ENCODE measurements at places on chromosomes 1 and 21.
A peak's percentile ranks its signal among the peaks of the same experiment; 100 is the strongest.

GRCh38 chr1:15757575-15758342, 836 bp upstream of the FBLIM1 start:
- DNase-seq: no peak

GRCh38 chr1:225737161-225737560, 40.5 kb upstream of the SRP9 start:
- DNase-seq: no peak

DNA sequence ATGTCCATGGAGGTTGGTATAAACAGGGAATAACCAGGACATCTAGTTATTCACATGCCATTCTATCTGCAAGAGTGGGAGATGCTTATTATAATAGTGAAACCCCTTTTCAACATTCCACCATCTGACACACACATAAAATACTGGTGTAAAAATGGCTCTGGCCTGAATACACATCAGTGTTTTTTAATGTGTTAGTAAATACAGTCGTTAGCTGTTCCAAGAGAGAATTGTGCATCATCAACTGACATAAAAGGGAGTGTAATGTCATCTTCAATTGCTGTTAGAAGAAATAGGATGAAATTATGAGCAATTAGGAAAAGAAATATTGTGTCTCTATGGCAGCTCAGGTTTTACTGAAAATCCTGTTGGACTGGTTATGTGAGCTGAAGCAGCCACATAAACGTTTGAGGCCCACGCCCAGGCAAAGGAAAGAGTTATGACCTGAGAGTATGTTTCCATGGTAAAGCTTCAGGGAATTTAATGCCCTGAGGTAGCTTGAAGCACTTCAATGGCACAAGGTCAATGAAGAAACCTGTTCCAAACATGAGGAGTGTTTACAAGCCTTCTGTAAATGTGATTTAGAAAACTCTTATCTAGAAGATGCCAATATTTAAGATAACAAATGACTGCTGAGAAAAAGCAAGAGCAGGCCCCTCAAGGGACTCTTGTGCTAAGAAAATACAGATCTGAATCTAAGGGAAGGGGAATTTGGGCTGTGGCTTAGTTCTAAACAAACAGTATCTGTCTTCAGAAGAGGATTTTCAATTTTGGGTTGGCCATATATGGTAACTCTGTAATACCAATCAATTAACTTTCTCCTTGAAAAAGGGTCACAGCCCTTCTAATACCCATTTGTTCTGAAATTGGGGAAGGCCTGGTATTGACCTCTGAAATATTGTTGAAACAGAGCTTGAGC, 384.3 kb downstream of the SEC16B start:
- DNase-seq: no peak

DNA sequence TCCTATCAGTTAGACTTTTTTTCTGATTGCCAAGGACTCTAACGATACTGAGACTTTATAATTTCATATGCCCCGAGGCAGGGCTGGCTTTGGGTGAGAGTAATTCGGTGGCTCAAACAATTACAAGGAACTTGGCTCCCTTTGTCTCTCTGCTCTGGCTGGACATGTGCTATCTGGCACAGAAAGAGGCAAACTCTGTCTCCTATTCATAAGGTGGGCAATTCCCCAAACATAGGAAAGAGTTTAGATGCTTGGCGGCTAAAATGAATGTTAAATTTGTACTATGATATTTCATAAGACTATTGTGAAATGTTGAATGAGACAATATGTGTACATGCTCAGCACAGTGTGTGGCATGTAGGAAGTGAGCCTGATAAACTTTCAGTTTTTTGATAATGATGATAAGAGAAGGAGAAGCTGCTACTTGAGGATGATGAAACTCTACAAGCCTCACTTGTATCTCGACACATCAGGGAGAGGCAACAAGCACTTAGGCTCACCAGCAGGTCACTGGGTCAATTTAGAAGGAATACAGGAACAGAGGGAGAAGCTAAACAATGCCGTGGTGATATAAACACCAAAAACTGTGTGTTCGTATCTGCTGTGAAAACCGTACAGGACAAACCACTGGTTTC, 12.6 kb upstream of the NTPCR start:
- DNase-seq: no peak

GRCh38 chr1:220808345-220809186, 21.9 kb downstream of the MTARC1 start:
- no peak for DNase-seq

- no peak for DNase-seq
These were observed 57.2 kb downstream of the ST3GAL3 start for GRCh38 chr1:43764581-43764980.

GRCh38 chr21:45836694-45837670, 144.6 kb upstream of the COL6A1 start:
- DNase-seq: no peak

GRCh38 chr1:58251430-58252073, 295.0 kb downstream of the OMA1 start:
- DNase-seq: no peak

GRCh38 chr1:89565521-89565920, 40.9 kb downstream of the LRRC8B start:
- DNase-seq: no peak

DNA sequence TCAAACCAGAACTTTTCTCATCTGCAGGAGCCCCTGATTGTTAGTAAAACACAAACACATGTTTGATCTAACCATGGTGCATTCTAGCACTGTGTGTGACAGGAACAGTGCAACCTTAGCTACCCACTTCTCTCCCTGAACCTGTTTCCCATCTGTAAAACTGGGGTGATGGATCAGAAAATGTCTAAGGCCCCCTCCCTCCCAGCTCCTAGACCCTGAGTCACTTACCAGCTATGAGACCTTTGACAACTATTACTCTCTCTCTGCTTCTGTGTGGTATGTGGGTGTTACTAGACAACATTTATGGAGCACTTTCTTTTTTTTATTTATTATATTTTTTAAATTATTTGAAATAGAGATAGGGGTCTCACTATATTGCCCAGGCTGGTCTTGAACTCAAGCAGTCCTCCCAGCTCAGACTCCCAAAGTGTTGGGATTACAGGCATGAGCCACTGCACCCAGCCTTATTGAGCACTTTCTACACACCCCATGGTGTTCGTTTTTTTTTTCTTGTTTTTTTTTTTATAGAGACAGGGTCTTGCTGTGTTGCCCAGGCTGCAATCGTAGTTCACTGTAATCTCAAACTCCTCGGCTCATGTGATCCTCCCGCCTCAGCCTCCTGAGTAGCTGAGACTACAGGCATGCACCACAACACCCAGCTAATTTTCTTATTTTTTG, 2.6 kb downstream of the INPP5B start:
- no peak for DNase-seq

DNA sequence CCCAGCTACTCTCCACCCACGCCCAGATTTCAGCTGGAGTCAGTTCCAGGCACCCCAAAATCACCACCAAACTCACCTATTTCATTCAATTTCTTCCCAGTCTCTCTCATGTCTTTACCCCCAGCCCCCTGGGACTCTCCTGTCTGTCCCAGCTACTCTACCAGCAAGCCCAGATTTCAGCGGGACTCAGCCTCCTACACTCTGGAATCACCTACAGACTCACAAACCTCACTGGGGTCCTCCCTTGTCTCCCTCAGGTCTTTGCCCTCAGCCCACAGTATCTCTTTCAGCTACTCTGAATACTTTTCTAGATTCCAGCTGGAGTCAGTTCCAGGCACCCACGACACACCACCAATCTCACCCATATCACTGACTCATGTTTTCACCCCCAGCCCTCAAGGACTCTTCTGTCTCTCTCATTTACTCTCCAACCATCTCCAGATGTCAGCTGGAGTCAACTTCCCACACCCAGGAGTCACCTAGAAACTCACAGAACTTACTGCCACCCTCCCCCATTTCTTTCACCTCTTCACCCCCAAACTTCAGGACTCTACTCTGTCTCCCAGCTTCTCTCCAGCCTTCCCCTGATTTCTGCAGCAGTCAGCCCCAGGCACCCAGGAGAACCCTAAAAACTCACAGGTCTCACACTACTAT, 1529.3 kb upstream of the TPTE start:
- DNase-seq: no peak

DNA sequence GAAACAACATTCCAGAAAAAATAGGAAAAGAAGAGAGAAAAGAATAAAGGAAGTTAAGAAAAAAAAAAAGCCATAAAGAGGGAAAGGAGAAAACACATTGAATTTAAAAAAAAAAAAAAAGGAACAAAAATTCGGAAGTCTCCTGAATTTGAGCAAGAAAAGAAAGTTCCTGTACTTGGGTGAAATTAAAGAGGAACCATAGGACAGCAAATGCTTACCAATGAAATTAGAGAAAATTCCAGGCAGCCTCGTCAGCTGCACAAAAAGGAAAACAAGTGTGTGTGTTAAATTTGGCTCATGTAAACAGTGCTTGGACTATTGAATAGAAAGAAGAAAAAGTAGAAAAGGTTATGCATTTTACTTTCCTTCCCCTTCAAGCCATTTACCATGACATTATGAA, 4.9 kb downstream of the IL12RB2 start:
- no peak for DNase-seq

GRCh38 chr1:3892748-3893147, 7.3 kb downstream of the C1orf174 start:
- no peak for DNase-seq

- DNase-seq: no peak
These were observed 267.4 kb downstream of the TM2D1 start for GRCh38 chr1:61457526-61458040.

DNA sequence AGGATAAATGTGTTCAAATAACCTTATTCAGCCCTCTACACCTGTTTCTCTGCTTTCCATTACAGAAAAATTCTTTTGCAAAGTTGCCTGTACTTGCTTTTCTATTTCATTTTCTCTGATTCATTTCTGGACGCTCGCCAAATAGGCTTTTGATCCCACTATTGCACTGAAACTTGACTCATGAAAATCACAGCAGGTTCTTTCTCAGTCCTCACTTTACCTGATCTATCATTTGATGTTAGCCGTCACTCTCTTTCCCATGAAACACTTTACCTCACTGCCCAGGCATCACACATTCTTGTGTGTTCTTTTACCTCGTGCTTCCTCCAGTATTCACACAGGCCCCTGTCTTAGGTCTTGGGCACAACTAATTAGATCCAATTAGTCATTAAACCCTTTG, 26.2 kb downstream of the HSPA13 start:
- no peak for DNase-seq

DNA sequence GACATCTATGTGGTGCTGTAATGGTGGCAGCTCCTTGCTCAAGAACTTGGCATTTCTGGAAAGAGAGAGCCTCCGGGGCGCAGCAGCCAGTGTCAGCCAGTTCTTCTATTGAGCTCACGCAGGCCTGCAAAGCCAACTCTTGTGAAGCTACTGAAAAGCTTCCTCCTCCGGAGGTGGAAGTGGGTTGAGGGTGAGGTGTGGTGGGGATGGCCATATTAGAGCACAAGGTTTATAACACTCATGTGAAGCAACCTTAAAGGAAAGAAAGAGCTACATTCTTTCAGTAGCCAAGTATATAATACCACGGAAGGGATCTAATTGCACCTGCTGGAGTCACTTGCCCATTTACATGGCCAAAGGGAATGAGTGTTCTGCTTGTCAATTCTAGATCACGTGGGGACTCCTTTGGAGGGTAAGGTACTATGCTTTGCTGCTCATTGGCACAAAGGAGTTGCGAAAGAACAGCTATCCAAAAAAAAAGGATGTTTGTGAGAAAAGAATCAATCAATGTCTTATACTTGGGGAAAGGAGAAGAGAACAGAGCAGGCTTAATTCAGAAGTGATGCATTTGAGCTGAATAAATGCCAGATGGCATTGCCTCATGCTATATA, 18.3 kb upstream of the MAP10 start:
- peak; percentile 7 for DNase-seq

DNA sequence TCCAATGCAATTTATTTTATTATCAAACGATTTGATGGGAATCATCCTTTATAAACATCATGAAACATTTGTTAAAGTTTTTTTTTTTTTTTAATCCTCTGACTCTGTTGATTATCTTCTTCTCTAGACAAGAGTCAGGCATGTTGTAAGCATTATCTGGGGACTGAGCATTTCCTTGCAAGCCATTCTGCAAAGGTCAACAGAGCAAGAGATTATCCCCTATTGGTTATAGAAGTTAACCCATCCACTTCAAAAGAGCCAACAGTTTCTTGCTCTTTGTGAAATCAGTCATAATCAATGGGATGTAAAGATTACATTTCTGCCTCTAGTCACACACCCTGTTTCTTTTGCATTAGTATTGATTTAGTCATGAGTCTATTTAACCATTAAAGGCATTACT, 368.8 kb upstream of the ADGRL4 start:
- DNase-seq: no peak

Data from effector memory CD8-positive, alpha-beta T cell (primary cell).